ENCODE measurements at places on chromosomes 12 and 14. TPM values are rescaled to one million over a fixed set of nuclear protein-coding genes. Genes with fewer than 3 reads are reported as not detected.

The ARHGEF40 gene
- 71.4 TPM for total RNA-seq

The CD4 gene
- 0.88 TPM for total RNA-seq

The B3GNT4 gene
- 1.0 TPM for total RNA-seq

The MAP3K9 gene
- total RNA-seq, result 20.0 TPM

The TUBA1A gene
- total RNA-seq, result 148 TPM

The HNF1A gene
- total RNA-seq, result not detected

The PTPN6 gene
- 19.8 TPM for total RNA-seq

The IGF1 gene
- total RNA-seq, result not detected

The ANKS1B gene
- 3.4 TPM for total RNA-seq

The TEX52 gene
- total RNA-seq, result 0.20 TPM

The FGF6 gene
- total RNA-seq, result not detected

The RPS6KL1 gene
- 18.8 TPM for total RNA-seq

The UNC79 gene
- total RNA-seq, result 2.8 TPM

The CCDC38 gene
- total RNA-seq, result not detected

The GZMH gene
- not detected for total RNA-seq

The RND1 gene
- 9.5 TPM for total RNA-seq

The CHST11 gene
- 7.9 TPM for total RNA-seq

The EPYC gene
- total RNA-seq, result not detected

The ANG gene
- 3.2 TPM for total RNA-seq

The CSRP2 gene
- total RNA-seq, result 158 TPM

The KLHDC1 gene
- total RNA-seq, result not detected

The TOMM20L gene
- total RNA-seq, result not detected

All from H9 (cell line).